AG08396 (cell line): ENCODE measurements at places on chromosomes 4 and X.

- DNase-seq = no peak
These were observed 481.5 kb downstream of the BCOR start for GRCh38 chrX:39616098-39616729.

- peak; percentile 5 for DNase-seq
These were observed 436.5 kb upstream of the FTHL17 start for GRCh38 chrX:31508338-31508737.

DNA sequence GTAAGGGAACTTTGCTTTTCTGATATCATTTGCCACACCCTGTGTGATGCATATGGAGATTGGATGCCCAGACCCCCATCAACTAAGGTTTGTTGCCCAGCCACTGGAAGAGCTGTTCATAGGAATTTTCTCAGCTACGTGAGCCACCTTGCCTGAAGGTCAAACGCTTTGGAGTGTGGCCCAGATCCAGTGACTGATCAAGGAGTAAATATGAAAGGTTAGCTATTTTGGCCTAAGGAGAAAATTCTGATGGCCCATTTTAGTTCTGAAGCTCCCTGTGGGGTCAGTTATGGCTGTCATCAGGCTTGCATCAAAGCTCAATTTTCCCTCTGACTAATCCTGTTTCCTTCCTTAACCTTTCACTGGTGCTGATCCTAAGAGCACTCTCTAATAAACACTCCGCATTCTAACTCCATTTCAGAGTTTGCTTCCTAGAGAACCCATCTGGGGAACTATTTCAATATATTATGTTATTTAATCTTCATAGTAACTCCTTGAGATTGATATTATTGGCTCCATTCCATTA lies 407.7 kb downstream of the SPRY1 start:
- DNase-seq = no peak

DNA sequence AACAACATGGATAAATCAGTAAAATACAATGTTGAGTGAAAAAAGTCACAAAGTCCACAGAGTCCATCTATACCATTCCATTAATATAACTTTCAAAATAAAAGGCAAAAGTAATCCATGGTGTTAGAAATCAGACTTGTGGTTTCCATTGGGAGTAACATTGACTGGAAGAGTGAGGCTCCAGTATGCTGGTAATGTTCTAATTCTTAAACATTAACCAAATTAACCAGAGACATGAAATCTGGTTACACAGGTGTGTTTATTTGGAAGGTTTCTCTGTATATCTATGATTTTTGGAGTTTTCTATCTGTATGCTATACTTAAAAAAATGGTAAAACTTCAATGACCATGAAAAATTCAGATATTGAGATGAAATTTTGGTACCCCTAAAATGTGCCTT lies 42.6 kb downstream of the SULT1B1 start:
- DNase-seq = no peak

- peak; percentile 56 for DNase-seq
These were observed 60.4 kb upstream of the IRF2 start for GRCh38 chr4:184534511-184535391.

GRCh38 chrX:30865015-30865414 lies 24.0 kb downstream of the TAB3 start:
- no peak for DNase-seq

DNA sequence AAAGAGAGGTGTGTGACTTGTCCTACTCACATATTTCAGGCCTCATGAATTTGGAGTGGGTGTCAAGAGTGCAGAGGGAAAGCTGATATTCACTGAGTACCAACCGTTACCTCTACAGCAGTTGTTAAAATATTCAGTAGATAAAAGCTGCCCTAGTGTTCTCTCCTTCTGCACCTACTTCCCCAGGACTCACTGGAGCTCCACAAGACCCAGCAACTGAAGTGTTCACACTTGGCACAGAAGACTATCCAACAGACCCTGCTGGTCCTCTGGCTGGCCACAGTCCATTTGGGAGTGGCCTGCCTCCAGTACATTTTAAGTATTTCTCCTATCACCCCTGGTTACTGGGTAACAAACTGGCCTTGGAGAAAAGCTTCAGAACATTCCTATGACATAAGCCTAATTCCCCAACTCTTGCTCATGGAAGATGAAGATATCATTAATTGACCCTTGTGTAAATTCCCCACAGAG lies 70.8 kb downstream of the PPARGC1A start:
- DNase-seq = peak; percentile 6

GRCh38 chr4:3243136-3243780 lies 5.7 kb upstream of the MSANTD1 start:
- DNase-seq = no peak

GRCh38 chr4:39326468-39326977 lies 39.6 kb downstream of the RFC1 start:
- no peak for DNase-seq

DNA sequence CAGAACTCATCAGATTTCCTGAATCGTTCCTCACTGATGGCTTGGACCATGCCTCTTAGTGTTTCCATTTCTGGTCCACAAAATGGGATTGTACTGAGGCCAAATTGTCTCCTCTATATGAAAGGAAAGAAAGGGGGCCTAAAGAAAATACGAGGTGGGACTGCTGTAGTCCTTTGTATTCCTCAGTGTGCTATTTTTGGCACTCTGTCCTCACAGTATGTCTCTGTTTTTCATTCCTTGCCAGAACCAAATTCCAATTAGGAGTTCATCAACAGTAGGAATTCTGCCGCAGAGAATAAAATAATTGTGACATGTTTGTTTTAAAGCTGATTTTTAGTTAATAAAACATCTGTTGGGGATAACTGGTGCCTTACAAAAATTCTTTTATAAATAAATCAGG lies 515.7 kb downstream of the SMARCA1 start:
- no peak for DNase-seq

DNA sequence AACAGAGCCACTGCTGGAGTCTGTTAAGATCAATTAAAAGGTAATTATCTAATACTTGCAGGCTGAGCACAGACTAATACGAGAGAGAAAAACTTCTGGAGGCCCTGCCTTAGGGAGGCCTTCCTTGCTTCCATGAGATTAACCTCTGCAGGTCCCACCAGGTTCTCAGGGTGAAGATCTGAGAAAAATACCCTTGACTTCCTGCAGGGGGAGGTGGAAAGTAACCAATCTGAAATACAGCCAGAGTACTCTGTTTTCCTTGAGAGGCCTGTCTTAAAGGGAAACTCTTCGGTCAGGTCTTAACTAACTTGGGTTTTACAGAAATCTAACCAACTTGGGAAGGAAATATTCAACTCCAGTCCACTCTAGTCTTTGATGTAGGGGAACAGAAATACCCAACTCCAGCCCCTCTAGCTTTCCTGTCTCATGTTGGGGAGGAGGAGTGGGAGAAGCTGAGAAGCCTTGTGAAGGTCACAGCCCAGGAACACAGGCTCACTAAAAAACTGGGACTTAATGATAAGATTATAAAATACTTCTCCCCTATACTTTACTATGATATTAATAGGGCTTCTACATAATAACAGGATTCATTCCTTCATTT lies 77.1 kb downstream of the TBCK start:
- DNase-seq = peak; percentile 43

- no peak for DNase-seq
These were observed 6.2 kb downstream of the CLCN3 start for GRCh38 chr4:169626331-169627282.

GRCh38 chrX:124127496-124127895 lies 166.0 kb downstream of the STAG2 start:
- no peak for DNase-seq

- no peak for DNase-seq
These were observed 1467.2 kb downstream of the RPA4 start for GRCh38 chrX:98350940-98351339.

DNA sequence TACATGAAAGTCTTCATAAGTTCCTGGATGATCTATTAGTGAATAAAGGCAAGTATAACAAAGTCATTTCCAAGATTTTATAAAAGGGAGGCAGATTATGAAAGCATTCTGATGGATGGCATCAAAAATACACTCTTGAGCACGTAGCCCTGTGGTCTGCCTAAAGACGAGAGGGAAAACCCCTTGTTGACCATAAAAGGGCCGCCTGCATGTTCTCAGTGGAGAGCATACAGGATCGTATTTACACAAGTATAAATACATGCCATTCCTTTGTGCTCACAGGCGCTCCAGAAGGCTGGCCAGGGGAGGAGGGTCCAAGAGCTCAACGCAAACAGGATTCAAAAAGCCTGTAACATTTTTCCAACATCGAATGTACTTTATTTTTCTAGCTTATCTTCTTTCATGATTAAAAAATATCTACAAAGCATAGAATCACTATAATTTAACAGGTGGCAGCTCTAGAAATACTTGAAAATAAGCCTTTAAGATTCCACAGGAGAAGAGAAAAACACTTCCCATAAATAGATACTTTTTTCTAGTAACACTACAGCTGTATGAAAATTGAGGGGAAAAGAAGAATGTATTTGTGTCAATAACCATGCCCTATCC lies 29.6 kb downstream of the PDGFC start:
- peak; percentile 67 for DNase-seq

DNA sequence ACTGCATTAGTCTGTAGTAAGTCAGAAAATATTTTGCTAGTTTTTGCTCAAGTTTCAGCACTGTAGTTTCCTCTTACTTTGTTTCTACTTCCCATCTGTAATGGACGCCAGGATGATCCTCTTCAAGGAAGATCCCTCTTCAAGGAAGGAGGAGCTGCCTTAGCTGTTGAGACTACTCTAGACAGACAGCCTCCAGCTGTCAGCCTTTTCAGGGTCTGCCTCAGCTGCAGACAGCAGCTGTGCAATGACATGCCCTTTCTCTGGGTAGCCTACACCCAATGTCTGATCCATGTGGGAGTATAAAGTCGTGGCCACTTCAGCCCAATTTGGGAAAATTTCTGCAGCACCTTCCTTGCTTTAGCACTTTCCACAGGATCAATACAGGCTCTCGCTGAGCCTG lies 281.0 kb upstream of the MAOA start:
- DNase-seq = no peak

- no peak for DNase-seq
These were observed 1.2 kb upstream of the TMEM47 start for GRCh38 chrX:34658326-34658725.
